NT2/D1 (cell line): ENCODE measurements at places on chromosomes 1 and 21.

DNA sequence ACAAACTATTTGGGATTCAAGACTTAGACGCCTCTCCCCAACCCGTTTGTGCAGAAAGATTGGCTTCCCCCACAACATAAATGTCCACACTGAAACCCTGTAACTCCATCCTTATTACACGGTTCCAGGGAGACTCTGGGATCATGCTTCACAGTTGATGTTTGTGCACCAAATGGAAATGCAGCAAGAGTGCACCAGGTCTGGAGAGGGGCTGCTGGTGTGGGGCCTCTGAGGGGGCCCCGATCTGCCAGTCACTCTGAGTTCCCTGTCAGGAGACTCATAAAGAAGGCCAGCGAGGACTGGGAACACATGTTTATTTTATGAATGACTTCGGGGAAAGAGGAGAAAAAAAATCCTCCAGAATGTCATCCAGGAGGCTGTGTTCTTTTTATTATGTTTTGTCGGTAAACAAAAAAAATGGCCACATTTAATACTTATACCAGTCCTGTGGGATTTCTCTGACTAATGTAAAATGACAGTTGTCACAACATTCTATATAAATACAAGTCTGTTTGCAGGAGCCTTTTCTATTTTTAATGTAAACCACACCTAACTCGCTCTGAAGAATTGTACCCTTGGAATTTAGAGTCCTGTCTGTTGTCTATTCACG lies 439.1 kb upstream of the VAMP3 start:
- DNase-seq = no peak

DNA sequence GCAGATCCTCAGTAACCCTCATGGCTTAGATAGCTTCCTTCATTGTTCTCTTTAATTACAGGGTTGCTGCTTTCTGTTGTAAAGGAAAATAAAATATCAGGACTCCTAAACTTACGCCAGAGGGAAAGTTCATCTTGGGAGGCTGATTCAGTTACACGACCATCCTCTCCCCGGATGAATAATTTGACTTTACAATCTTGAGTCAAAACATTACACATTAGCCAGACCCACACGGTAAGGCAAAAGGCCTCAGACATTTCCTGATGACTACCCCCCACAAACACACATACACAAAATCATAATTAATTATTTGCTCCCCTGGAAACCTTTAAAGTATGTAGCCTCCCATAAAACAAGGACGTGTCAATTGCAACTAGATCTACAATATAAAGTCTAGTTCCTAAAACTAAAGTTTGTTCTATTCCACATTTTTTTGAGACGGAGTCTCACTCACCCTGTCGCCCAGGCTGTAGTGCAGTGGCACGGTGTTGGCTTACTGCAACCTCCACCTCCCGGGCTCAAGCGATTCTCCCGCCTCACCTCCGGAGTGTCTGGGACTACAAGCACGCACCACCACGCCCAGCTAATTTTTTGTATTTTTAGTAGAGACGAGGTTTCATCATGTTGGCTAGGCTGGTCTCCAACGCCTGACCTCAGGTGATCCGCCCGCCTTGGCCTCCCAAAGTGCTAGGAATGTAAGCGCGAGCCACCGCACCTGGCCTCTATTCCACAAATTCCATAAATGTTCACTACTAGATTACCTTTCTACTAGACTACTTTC lies 830 bp upstream of the PRDX1 start:
- DNase-seq = no peak

DNA sequence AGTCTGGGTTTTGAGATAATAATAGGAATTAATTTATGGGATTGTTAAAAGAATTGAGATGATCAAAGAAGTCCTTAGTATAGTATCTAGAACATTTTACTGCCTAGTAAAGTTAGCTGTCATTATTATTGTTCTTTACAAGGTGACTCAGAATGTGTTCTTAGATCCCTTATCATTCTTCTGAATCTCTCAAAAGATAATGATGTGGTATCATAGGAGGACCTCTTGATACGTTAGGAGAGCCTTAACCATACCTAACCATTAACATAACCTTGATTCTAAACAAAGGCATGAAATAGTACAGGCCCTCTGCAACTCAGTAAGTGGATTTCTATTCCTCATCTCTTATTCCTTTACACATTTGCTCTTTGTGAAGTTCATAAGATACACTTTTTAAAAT lies 246.6 kb upstream of the CACYBP start:
- no peak for DNase-seq

- peak; percentile 83 for DNase-seq
Observed at GRCh38 chr1:17470021-17470799, 30.7 kb upstream of the RCC2 start.

- no peak for DNase-seq
Observed at GRCh38 chr1:36007741-36008140, 76.2 kb upstream of the TEKT2 start.

GRCh38 chr1:209021622-209022021 lies 561.9 kb upstream of the CAMK1G start:
- DNase-seq = no peak

DNA sequence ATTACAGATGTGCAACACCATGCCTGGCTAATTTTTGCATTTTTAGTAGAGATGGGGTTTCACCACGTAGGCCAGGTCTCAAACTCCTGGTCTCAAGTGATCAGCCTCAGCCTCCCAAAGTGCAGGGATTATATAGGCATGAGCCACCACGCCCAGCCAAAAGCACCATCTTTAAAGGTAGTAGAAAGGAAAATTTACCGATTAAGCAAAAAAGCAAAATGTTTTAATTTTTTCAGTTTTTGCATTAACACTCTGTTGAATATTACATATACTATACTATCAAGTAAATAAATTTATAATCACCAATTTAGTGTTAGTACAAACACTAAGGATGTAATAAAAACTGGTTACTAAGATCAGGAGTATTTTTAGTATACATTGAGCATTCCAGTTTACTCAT lies 20.6 kb downstream of the RC3H1 start:
- no peak for DNase-seq

- no peak for DNase-seq
Observed at GRCh38 chr1:19433719-19433998, 51.7 kb downstream of the CAPZB start.

- no peak for DNase-seq
Observed at GRCh38 chr1:109775398-109775797, 11.7 kb upstream of the EPS8L3 start.

- no peak for DNase-seq
Observed at GRCh38 chr1:54160351-54160750, 7.6 kb upstream of the CDCP2 start.

GRCh38 chr1:43073490-43074230 lies 98.4 kb downstream of the EBNA1BP2 start:
- DNase-seq = peak; percentile 92

- no peak for DNase-seq
Observed at GRCh38 chr1:66752671-66753371, 562 bp downstream of the DYNLT5 start.

- peak; percentile 82 for DNase-seq
Observed at GRCh38 chr1:32817815-32818786, 648 bp downstream of the S100PBP start.

DNA sequence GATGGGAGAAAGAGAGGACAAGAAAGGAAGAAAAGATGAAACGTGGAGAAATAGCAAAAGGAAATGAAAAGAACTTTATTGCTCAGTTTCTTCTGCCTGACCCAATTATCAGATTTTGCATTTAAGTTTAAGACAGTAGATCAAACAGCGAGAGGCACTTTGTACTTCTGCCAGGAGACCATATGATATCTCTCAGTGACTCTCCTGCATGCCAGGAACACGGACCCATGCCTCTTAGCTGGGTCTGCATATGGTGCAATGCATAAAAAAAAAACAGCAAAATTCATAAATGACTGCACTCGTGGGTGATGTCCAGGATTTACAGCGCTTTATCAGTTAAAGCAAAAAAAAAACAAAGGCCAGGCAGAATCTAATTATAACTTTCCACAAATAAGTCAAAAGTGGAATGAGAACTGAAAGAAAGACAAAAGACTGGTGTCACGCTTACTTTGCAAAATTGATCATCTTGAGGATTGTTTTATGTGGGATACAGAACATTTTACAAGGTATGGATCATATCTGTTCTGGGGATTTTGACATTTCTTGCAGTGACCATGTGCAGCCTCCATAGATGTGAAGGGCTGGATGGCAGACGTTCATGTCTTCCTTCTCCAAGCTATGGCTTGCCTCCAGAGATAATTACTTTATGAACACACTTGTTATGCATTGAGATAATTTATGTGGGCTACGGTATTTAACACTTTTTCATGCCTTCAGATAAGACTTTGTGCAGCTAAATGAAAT lies 79.5 kb downstream of the RUNX1 start:
- no peak for DNase-seq

GRCh38 chr1:56137521-56138505 lies 441.6 kb downstream of the PLPP3 start:
- no peak for DNase-seq

- DNase-seq = no peak
Observed at GRCh38 chr1:54311506-54311905, 94.7 kb downstream of the SSBP3 start.

GRCh38 chr21:39189857-39190604 lies 6.8 kb upstream of the PSMG1 start:
- no peak for DNase-seq

DNA sequence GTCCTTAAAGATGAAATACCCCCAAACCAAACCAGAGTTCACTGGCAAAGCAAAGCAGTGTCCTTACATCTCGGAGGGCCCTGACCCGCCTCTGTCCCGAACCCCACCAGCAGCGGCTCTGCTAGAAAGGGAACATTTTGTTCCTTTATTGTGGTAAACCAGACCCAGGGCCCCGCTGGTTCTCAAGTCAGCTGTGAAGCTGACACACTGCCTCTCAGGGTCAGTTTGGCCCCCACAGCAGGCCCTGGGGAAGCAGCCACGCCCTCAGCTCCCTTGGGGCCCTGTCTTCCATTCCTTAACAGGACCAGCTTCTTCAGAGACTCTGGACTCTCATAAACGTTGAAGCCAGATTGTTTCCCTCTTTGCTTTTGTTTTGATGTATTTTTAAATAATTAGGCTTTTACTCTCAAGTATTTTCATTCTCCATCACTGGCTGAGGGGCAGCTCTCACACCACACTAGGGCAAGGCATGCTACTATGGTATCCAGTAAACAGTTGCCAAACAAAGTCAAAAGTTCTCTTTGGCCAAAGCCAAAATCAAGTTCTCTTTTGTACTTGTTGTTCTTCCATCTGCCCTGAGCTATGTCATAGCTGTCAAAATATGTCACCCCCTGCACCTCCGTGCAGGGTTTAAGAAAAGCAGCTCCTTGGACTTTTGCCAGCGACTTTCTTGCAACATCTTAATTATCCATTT lies 61.1 kb upstream of the ANGPTL1 start:
- no peak for DNase-seq

GRCh38 chr1:150507912-150508864 lies at the start of gene ECM1:
TSS of gene ECM1 (plus strand) at chr1:150508109. CDS start at chr1:150508210, 101 bp downstream.
- no peak for DNase-seq

GRCh38 chr1:171792656-171793369 lies 11.4 kb downstream of the METTL13 start:
- no peak for DNase-seq

GRCh38 chr1:48021792-48022191 lies 24.6 kb upstream of the TRABD2B start:
- no peak for DNase-seq

DNA sequence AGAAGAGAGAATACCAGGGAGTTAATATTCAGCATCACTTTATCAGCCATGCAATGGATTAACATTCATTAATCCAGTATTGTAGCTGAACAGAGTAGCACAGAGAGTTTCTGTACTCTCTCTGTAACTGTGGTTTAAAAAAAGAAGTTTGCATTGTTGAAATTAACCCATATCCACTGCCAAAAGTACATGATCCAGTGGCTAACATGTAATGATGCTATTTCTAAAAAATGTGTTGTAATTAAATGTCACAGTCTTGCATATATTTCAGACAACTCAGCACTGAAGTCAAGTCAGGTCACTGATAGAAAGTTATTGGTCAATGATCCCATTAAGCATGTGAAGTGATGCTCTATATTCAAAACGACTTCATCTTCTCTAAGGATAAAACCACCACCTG lies 141.3 kb downstream of the NRIP1 start:
- no peak for DNase-seq

DNA sequence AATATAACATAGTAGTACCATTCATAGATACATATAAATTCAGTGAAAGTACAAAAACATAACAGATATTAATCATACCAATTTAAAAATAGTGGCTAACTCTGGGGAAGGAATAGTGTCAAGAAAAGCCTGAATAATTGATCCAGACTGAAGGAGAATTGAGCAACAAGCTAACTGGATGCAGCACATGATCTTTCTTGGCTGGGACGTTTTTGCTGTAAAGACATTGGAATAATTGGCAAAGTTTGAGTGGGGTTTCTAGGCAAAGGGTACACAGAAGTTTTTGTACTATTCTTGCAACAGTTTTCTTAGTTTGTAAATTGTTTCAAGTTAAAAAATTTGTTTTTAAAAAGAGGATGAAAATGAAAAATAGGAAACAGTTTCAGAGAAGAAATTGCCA lies 2.6 kb upstream of the SH3GLB1 start:
- DNase-seq = no peak

DNA sequence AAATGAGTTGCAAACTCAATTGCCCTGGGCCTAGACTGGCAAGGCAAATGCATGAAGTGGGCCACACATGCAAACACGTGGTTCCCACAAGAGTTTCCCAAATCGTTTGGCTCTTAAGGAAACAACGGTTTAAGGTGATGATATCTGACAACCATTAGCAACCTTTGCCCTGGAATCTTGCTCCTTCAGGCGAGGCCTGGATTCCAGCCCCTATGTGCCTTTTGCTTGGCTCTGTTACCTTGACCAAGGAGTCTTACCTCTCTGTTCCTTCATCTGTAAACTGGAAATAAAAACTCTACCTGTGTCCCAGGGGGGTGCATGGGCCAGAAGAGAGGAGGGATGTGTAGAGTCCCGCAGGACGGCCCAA lies 72.1 kb upstream of the CASZ1 start:
- DNase-seq = no peak

DNA sequence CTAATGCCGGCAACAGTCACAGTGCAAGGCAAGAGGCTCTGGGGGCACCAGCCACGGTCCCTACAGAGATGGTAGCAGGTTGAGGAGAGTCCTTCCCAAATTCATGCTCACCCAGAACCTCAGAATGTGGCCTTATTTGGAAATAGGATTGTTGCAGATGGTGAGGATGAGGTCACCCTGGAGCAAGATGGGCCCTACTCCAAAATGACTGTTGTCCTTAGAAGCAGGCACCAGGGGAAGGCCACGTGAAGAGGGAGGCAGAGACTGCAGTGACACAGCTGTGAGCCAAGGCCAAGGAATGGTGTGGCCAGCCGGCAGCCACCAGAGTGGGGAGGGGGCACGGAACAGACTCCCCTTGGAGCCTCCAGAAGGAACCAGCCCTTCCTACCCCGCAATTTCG lies 70.8 kb upstream of the CLDN14 start:
- no peak for DNase-seq

DNA sequence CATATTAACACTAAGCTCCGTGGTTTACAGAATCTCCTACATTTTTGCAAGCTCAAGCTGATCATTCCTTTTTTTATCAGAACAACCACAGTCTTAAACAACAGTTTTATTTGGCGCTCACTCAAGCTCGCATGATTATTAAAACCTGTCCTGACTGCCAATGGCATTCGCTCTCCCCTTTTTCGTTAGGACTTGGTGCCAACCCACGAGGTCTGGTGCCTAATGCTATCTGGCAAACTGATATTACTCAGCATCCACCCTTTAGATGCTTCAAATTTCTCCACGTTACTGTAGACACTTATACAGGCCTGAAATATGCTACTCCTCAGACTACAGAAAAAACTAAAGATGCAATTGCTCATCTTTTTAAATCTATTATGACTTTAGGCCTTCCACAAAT lies 23.0 kb upstream of the ITLN1 start:
- DNase-seq = no peak
